Fibroblast of pulmonary artery (primary cell): ENCODE measurements at places on chromosomes 1 and 21.

DNA sequence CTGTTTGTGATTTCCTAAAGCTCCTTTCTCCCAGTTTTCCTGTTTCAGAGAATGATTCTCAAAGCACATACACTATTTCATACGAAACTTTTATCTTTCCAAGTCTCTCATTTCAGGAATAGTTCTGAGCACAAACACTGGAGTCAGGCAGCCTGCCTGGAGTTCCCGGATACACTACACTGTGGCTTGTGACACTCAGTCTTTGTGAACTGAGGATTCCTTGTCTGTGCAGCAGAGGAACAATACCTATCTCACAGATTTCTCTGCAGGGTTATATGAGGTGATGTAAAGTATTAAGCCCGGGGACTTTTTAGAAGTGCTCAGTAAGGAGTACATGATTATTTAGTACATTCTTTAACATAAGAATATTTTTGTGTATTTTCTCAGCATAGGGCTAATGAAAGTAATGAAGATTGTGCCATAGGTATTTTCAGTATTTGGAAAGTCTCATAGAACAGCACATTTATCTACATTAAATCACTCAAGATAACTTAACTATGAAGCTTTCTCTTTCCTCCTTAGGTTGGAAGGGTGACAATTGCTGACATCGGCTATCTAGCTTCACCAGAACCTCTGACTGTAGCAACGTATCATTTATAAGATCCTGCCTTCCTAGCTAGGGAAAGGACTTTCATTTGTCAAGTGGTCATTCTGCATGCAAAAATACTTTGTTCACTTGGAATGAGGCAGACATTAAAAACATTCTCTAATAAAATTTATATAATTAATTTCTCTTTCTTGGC, 12.9 kb downstream of the GBP2 start:
- DNase-seq, result no peak

GRCh38 chr1:223242382-223242955, 99.4 kb upstream of the TLR5 start:
- no peak for DNase-seq

GRCh38 chr1:109765483-109765815, 1.7 kb upstream of the EPS8L3 start:
- DNase-seq, result no peak

GRCh38 chr1:224804220-224804619, 125.3 kb upstream of the DNAH14 start:
- no peak for DNase-seq
